CD4-positive, alpha-beta T cell treated with Interleukin-17A for 1 hour (primary cell): ENCODE measurements at places on chromosomes 4 and X.

DNA sequence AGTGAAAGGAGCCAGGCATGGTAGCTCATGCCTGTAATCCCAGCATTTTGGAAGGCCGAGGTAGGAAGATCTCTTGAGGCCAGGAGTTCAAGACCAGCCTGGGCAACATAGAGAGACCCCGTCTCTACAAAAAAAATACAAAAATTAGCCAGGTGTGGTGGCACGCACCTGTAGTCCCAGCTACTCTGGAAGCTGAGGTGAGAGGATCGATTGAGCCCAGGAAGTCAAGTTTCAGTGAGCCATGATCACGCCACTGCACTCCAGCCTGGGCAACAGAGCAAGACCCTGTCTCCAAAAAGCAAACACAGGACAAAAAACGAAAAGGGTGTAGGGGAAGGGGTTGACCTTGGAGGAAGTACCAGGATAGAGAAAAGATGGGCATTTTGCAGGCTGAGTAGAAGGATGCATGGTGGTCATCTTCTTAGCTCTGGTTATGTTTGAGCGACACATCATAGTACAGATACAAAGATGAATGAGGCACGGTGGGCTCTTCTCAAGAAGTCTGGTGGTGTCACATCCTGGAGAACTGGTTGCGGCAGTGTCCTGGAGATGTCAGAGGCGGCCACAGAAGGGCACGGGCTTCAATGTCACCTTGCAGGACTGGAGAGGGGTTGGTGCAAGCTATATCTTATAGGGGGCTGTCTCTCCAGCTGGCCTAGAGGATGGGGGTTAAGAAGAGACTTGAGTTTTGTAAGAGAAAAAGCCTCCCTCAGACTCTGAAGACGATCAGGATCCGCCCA, 32.0 kb downstream of the SLC25A5 start:
- DNase-seq, result no peak

GRCh38 chrX:72041176-72041575, 90.5 kb downstream of the RTL5 start:
- DNase-seq, result no peak

DNA sequence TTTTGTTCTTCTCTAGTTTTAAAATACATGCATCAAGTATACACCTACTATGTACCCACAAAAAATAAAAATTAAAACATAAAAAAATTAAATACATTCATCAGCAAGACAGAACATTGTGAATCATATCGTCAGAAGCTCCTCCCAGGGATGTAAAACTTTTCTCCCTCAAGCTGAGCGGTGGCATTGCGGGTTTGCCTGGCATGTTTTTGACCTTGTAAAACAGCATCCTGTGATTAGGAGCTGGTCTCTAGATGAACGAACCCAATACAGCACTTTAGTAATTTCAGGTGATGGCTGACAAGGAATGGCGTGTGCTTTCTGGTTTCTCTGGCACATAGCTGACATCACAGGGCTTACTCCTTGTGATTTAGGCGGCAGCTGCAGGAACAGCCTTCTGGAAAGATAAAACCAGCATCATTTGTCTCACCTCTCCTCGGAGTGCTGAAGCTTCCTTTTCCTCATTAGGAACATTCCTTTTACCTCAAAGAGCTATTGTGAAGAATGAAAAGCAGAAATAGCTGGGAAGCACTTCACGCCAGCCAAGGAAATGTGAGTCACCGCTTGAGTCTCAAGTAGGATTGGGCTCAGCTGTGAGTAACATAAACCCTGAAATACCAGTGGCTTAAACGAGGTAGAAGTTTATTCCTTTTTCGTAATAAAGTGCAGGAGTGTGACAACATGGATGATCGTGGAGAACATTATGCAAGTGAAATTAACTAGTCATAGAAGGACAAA, 44.3 kb downstream of the NYX start:
- DNase-seq, result no peak

GRCh38 chrX:57453901-57454300, 137.9 kb upstream of the ZXDB start:
- DNase-seq, result peak; percentile 27

DNA sequence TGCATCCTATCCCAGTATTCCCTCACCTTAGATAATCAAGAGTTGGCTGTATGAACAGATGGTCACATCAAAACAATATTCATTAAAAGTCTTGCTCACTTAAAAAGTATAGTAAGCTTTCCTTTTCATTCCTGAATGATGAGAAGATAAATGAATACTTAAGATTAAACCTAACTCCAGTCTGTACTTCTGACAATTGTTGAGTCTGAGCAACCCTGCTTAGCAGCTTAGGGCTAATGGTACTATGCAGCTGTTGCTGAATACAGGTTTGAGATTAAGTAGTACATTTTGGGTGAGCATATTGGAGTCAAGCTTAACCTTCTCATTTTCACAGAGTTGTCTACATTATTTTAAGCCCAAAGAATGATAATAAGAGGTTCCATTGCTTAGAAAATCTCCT, 121.7 kb upstream of the ETNPPL start:
- no peak for DNase-seq

GRCh38 chrX:78331708-78332107, 4.3 kb upstream of the CYSLTR1 start:
- peak; percentile 22 for DNase-seq

DNA sequence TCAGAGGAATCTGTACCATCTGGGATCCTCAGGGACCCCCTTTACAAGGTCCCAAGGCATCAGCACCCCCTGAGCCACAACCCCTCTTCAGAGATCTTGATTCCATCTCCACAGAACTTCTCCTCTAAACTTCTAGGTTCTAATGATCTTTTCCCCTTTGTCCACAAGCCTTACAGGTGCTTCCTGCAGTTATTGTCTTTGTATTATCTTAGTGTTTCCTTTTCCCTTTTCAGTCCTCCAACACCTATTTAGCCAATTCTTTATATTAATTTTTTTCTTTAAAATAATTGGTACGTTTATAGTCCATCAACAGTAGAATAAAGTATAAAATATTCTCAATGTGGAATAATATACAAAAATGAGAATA, 35.2 kb upstream of the FAM241A start:
- DNase-seq, result no peak

- no peak for DNase-seq
Observed at GRCh38 chrX:153643431-153644351, 3.3 kb upstream of the DUSP9 start.

DNA sequence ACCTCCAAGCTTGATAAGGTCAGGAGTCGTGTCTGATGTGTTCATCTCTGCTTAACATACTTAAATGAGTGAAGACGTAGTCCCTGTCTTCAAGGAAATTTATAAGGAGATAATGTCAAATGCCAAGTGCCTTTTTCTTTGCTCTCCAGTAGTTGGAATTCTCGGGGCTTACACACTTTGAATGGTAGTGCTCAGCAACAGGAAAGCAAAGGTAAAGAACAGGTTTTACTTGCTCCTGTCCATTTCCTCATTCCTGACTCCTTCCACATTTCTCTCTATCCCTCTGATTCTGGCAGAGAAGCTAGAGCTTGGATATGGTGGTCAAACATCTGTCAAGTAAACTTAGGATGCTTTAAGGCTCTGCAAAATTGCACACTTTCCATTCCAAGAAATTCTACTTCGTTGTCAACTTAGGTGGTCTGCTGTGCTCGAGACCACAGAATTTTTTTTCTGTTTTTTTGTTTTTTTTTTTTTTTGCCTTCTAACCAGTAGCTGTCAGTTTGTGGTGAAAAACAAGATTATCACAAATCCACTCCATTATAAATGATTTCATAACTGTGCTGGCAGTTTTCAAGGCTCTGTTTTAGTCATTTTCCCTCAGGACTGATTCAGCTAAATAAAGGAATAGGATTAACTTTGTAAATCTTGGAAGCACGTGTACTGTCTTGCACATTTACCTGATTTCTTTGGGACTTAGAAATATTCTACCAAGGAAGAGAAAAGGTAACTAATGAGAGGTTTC, 180.8 kb upstream of the ANXA3 start:
- no peak for DNase-seq

- no peak for DNase-seq
Observed at GRCh38 chr4:13322681-13323101, 161.4 kb downstream of the RAB28 start.

DNA sequence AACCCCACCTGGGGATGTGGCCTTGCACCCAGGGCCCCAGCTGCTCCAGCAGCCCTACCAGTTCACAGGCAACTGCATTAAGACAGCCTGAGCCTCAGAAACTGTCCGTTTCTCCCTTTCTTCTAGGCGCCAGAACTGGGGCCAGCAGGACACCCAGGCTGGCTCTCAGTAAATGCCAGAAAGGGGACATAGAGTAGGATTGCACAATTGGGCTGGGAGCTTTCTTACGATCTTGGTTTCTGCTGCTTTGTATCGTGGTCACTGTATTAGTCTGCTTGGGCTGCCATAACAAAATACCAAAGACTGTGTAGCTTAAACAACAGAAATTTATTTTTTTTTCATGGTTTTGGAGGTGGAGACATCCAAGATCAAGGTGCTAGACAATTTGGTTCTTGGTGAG, 48.4 kb downstream of the NALF2 start:
- DNase-seq, result no peak

DNA sequence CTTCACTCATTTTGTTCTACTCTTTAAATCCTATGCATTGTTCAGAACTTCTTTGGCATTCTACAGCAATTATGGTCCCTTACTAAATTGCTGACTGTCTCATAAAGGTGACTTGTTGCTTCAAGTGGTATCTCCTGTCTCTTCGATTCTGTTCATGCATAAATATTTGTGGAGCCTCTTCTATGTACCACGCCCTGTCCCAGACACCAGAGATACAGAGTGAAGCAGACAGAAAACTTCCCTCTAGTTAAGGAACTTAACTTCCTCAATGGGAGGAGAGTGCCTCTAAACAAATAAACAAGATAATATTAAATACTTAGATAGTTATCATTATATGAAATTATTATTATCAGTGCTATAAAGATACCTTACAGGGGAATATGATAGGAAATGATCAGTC, 235.7 kb downstream of the FRAS1 start:
- DNase-seq, result no peak

DNA sequence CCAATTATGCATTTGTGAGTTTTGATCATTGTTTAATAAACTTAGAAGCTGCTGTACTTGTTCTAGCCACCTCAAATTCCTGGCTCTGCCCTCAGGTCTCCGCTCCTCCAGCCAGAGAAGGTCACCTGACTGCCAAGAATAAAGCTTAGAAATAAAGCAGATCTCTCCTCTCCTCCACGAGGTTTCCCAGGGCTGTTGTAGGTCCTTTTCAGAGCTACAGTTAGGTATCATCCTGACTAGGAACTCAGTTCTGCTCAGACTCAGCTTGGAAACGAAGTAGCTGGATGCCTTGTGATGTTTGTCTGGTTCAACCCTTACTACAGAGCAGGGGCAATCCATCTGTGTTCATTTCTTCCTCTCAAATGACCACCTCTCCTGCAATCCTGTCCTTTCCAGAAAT, 79.1 kb upstream of the RAPGEF2 start:
- no peak for DNase-seq

DNA sequence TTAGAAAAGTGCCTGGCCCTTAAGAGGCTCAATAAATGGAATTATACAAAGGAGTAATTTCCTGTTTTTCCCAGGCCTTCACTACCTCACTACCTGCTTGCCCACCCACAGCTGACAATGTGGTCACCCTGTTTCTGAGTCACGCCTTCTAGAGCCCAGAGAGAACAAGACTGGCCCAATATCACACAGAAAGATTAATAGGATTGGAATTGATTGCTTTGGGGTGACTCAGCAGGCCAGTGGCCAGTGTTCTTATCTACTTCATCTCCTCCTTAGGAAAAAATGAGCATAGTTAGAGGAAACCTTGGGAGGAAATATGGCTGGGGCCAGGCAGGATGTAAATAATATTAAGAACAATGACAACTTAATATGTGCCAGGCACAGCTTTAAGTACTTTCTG, 4.5 kb upstream of the FGF16 start:
- DNase-seq, result no peak

DNA sequence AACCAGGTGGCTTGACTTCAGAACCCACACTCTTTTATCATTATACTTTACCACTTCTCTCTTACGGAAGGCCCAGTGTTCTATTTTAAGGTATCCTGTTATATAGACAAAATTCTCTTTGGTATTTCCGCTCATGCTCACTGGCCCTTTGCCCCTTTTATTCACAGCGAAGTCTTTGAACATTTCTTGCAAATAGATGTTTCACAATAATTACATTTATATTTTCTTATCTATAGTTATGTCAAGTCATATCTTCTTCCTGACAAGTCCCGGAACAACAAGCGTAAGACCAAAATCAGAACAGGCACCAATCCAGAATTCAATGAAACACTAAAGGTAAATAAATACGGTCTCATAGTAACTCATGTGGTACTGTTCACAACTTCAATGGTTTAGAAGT, 102.0 kb downstream of the SYTL5 start:
- DNase-seq, result no peak

DNA sequence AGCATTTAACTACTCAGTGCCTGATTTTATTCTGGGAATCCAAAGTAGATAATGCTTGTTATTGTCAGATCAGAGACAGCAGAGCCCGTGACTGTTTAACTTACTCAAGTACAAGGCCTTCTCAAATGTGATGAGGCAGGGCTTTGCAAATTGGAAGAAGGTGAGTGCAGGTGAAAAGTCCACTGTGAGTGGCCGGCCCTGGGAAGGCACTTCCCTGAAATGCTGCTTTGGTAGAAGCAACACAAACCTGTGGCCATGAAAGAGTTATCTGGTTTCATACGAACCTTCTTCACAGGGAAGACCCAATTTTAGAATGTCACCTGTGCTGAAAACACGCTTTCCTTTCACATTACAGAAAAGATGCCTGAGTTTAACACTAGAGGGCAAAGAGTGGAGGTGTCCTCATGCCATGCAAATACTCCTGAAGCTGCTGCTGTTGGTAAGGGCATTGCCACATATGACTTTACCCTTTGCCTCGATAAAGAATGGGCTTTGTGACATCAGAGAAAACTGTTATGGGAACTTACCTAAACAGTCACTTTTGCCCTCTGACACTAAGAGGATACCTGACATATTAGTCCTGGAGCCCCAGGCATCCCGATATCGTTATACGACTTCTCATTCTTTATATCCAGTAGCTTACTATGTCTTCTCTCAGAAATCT, 8.0 kb downstream of the PPARGC1A start:
- no peak for DNase-seq

DNA sequence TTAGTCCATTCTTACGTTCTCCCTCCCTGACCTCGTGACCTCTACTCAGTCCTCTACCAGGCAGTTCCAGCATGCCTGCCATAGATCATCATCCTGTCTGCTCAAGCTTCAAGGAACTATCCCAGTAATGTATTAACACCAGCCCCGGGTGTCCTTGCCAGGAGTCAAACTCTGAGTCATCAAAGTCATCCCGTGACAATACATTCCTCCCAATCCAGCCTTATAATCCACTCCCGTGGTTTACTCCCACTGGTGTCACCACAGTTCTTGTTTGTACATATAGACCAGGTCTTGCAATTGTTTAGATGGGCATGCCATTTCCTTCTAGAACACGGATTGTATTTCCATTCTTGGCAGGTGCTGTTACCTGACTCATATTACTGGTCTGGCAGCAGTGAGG, 68.7 kb upstream of the TAB3 start:
- DNase-seq, result no peak
